ENCODE measurements at places on chromosomes 1 and 21. TPM values are rescaled to one million over a fixed set of nuclear protein-coding genes. Genes with fewer than 3 reads are reported as not detected.

DIRAS3 gene
- 3.2 TPM for total RNA-seq

TRAF3IP3 gene
- not detected for total RNA-seq

ENAH gene
- 33.6 TPM for total RNA-seq

PAQR6 gene
- total RNA-seq: 0.34 TPM

SLC2A5 gene
- total RNA-seq: not detected

MXRA8 gene
- total RNA-seq: 409 TPM

SERPINC1 gene
- 0.15 TPM for total RNA-seq

Data from bronchus fibroblast of lung (primary cell).